KG1 (cell line): ENCODE measurements at places on chromosomes 5 and 9.

DNA sequence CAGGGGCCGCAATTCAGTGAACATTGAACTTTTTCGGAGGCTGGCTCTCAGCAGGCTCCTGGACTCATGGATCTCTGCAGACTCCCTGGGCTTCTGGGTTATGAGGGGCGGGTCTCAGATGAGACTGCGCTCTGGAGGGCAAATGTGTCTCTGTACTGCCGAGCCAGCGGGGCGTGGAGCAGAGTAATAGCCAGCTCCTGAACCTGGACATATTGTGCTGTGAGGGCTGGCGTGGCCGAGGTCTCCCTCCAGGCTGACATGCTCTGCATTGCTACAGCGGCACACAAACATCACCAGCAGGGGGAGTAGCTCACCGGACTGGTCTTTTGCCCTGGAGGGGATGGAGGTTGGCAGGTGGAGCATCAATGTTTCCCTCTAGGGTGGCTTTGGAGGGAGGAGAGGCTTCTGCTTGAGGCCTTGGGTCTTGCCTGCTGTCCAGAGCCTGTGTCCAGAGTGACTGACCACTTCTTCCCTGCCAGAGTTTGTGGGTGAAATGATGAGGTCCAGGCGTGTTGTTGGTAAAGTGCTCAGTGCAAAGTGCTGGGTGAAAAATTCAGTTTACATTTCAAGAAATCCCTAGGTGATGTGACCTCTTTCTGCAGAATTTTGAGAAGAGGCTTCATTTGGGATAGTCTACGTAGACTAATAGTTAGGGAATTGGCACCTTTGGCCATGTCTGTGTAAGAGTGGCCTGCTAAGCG is 10.9 kb upstream of the GADD45G start:
- DNase-seq = peak; percentile 22

DNA sequence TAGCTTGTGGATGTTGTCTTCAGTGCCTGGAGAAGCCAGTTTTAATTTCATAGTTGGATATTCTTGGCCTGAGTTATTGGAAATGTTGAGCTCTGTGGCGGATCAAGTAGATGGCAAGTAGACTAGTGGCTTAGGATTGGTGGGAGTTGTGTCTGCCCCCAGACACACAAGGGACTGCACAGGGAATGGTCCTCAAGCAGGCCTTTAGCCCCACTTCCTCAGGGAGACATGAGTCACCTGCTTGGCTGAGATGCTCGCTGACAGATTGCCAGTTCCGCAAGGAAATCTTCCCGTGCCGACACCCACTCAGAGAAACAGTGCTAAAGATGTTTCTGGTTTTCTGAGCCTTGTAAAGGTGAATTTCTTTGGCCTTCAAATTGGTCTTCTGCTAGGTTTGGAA is 18.8 kb upstream of the CATSPER3 start:
- DNase-seq = no peak

GRCh38 chr9:78041971-78042370 is 10.4 kb upstream of the GNAQ start:
- no peak for DNase-seq

DNA sequence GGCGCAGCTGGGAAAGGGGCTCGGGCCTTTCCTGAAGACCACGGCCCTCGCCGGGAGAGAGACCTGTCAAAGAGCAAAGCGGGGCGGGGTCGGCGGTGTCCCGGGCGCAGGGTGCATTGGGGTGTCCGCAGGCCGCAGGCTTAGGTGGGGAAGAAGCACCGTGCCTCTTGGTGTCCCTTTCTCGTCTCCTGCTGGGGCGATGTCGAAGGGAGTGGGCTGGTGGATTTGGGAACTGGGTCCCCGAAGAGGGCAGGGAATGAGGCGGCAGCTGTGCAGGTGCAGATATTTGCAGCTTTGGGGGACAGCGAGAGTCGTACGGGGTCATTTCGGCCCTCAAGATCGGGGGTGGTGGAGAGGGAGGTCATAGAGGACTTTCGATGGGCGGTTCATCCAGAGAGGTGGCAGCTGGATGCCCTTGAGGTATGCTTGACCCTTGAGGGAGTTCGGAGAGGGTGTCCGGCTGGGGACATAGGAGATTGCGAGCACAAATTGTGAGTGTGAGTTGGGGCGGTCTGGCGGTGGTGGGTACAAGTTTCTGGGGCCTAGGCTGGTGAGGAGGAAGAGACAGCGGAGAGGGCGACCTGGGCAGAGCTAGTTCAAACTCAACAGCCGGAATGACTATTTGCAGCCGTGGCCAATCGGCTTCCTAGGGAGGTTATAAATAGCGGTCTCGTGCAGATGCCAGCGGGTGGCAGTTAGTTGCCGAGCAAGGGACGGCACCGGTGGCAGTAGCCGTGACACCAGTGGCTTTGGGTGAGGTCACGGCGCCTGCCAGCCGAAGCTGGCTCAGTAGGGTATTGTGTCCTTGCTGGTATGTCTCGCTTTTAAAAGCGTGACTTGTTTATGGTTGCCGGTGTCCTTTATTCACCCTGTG is 601 bp downstream of the NNT start:
- peak; percentile 46 for DNase-seq

DNA sequence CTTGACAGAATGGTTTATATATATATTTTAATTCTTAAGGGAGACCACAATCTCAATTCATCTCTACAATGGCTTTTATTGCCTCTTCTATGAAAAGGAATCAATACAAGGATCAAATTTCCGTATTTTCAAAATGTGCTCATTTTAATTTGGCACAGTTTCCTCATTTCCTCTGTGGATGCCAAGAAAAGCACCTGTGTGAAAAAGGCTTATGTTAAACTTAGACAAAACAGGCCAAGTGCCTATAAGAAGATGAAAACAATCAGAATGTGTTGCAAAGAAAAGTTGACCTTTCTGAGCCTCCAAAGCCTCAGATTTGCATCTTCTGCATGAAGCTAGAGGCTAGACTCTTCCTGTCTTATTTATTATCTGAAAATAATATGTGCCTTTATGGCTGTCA is 173.7 kb upstream of the SLC12A2 start:
- DNase-seq = no peak

DNA sequence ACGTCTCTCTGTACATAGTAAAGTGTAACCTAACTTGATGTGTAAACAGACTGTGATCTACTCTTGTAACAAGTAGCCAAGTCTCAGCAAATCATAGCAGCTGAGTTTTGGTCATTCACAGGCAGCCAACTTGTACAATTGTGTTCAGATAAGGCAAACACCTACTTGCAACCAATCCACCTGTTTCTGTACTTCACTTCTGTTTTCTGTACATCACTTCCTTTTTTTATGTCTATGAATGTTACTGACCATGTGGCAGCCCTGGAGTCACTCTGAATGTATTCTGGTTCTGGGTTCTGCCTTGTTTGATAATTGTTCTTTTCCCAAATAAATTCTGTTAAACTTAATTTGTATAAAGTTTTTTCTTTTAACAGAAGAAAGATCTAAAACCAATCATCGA is 26.0 kb downstream of the RLN2 start:
- no peak for DNase-seq

DNA sequence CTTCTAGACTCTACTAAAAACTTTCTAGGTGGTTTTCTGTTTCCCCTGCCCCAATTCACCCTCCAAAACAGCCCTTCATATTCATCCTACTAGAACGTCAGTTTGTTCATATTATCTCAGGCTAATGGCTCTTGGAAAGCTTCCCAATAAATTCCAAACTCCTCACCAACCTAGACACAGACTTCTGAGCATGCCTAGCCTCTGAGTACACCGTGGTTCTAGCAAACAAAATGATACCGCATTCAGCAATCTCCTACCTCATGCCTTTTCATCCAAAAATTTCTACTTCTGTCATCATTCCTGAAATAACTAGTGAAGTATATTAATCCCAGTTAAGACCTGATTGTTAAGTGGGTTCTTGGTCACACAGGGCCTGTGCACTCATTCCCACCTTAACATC is 46.5 kb upstream of the NR5A1 start:
- DNase-seq = no peak

DNA sequence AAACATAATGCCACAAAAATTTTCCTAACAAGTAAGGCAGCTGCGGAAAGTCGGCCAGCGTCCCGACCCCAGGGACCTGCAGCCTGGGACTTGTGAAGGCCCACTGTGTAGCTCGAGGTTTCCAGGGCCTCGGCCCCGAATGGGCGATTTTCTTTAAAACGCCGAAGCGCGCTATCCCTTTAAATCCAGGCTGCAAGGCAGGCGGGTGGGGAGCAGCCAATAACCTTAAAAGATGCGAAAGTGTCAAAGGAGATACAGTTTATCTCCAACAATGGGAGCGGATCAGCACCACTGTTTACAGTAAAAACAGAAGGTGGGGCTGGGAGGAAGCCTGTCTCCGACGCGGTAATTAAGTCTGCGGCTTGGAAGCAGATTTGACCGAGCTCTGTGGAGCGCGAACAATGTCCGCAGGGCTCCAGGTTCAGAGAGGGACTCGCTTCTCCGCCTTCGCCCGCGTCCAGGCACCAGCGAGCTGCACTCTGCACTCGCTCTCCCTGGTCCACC is 1.7 kb upstream of the ZSWIM6 start:
- no peak for DNase-seq

GRCh38 chr5:855771-856530 is 5.2 kb upstream of the ZDHHC11 start:
- DNase-seq = no peak

- DNase-seq = no peak
These were observed 132.7 kb upstream of the ERCC6L2 start for GRCh38 chr9:95742821-95743220.

DNA sequence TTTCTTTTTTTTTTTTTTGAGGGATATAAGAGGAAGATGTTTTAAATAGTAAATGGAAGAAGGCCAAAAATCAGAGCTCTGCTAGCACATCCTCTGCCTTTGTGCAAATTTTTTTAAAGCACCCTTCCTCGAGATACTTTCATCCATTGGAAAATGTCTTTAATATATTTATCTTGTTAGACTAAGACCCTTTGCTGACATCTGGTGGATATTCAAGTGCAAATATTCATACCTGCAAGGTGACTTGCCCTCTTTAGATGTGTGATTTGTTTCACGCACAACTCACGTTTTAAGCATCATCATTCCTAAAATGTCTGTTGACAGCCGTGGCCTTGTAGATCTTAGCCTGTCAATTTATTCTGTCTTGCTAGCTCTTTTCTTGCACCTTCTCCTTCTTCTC is 258.5 kb downstream of the AGTPBP1 start:
- DNase-seq = no peak

DNA sequence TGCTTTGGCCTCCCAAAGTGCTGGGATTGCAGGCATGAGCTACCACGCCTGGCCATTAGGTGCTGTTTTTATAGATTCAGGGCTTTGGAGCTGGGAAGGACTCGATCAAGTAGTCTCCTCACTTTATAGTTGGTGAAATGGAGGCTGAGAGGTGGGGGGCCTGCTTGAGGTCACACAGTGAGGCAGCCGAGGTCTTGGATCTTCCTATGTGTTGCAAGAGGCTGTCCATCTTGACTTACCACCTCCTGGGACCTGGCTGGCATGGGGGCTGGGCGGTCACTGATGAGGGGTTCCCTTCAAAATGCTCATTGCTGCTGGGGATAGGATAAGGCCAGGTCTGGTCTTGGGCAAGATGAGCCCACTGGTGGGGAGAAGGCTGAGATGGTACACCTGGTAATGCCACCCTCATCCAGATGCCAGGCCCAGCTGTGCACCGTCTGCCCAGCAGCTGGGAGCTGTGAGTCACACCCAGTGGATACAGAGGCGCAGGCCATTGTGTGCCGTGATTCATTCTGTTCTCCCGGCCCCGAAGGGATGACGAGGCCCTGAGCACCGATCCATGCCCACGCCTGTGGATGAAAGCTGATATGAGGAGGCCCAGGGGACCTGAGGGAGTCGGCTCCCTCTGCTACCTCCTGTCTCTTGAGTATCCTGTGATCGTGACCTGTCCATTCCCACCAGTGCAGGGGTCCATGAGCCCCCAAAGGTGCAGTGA is 10.5 kb upstream of the NDST1 start:
- no peak for DNase-seq

- DNase-seq = no peak
These were observed 210.9 kb downstream of the ESM1 start for GRCh38 chr5:54774281-54775170.

GRCh38 chr9:99040911-99041582 is 63.9 kb upstream of the TGFBR1 start:
- DNase-seq = no peak

GRCh38 chr5:97666783-97667182 is 483.7 kb upstream of the RIOK2 start:
- DNase-seq = no peak
